ENCODE measurements at places on chromosomes 5 and 9. TPM values are rescaled to one million over a fixed set of nuclear protein-coding genes. Genes with fewer than 3 reads are reported as not detected.

N4BP3 gene
- 6.0 TPM for total RNA-seq

C1QTNF3 gene
- total RNA-seq: 1.1 TPM

RAB14 gene
- total RNA-seq: 38.1 TPM

CDH6 gene
- total RNA-seq: 66.2 TPM

PROB1 gene
- 3.6 TPM for total RNA-seq

ZDHHC11 gene
- 1.3 TPM for total RNA-seq

RBM27 gene
- total RNA-seq: 14.6 TPM

STPG3 gene
- not detected for total RNA-seq

ENTREP1 gene
- total RNA-seq: 3.8 TPM

MELK gene
- total RNA-seq: 16.0 TPM

SYNPO gene
- total RNA-seq: 3.4 TPM

ZDHHC11B gene
- total RNA-seq: 0.55 TPM

PRRX2 gene
- total RNA-seq: not detected

GPX3 gene
- total RNA-seq: 5.5 TPM
